Neural crest cell (in vitro differentiated cells): ENCODE measurements at places on chromosomes 13 and 19.

DNA sequence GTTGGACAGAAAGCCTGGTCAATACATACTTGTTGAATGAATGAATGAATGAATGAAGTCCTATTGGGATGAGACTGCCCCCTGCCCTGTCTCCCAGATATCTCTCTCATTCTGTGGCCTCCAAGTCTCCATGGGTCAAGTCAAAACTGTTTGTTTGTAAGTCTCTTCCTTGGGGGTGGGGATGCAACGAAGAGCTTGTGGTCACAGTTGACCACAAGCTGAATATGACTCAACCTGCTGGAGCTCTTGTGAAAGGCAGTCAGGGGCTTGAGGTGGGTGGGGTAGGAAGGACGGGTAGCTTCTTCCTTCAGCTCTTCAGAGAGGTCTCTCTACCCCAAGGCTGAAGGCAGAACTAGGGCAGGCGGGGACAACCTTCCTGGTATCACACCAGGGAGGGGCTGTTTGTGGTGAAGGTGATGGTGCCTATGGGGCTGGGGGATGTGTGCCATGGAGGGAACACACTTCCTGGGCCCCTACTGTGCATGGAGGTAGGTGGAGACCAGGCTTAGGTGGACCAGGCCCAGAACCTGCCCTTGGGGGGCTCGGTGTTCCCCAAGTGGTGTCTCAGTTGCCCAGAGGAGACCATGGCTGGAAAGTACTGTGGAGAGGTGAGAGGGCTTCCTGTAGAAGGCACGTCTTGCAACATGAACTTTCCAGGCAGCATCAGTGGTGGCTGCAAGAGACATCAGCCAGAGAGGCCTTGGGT lies 8.0 kb downstream of the MYO1F start:
- no peak for DNase-seq

- DNase-seq, result no peak
These were observed 426.1 kb downstream of the EFNB2 start for GRCh38 chr13:106109391-106109791.

DNA sequence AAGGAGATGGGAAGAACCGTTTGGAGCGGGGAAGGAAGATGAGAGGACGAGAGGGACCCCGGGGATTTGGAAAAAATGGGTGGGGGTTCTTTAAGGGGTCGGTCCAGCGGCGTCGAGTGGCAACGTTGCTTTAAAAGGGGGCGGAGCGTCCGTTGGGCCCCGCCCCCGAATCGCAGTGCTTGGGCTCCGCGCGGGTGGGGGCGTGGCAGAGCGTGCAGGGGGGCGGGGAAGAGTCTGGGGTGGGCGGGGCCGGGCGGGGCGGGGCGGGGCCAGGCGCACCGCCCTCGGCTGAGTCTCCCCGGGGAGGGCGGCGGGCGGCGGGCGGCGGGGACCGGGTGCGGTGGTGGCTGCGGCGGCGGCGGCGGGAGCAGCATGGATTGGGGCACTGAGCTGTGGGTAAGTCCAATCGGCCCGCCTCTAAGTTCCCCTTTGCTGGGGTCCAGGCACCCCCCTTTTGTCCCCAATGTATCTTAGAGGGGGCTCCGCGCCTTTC lies at the start of gene TRIP10:
TSS of gene TRIP10 (plus strand) at position 291 of the 493 bp plus-strand sequence. CDS start at position 373, 82 bp downstream.
- peak; percentile 71 for DNase-seq

DNA sequence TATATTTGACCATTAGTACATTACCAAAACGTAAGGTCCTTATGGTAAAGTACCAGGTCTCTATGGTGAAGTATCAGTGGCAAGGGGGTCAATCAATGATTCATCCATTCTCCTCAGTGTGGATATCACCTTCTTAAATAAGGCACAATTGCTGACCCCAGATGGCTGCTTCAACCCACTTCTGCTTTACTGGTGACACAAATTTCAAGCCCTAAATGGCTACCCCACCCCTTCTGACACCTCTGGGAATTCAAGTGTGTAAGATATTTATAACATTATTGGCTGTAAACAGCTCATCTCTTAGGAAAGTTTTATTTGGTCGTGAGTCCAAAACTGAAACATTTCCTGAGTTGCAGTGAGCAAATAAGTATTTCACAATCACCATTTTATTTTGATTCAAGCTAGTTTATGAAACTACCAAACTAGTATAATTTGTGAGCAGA lies 7.9 kb upstream of the WBP4 start:
- DNase-seq, result no peak

DNA sequence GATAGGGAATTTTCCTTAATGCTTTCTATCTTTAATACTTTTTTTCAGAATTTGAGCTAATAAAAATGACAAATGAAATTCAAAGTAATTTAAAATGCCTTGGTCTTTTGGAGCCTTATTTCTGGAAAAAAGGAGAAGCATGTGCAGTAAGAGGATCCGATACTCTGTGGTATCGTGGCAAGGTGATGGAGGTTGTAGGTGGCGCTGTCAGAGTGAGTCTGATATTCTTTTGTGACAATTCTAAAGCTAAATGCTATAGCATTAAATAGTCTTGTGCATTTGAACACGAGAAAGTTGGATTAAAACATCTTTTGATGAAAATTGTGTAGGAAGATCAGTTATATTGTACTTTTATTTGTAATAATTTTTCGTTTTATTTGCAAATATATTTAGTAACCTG lies 95.0 kb downstream of the RNF17 start:
- no peak for DNase-seq

GRCh38 chr19:46573679-46574498 lies 27.2 kb upstream of the CALM3 start:
- no peak for DNase-seq

- DNase-seq, result no peak
These were observed 39.9 kb downstream of the MRPL57 start for GRCh38 chr13:21216332-21216731.

DNA sequence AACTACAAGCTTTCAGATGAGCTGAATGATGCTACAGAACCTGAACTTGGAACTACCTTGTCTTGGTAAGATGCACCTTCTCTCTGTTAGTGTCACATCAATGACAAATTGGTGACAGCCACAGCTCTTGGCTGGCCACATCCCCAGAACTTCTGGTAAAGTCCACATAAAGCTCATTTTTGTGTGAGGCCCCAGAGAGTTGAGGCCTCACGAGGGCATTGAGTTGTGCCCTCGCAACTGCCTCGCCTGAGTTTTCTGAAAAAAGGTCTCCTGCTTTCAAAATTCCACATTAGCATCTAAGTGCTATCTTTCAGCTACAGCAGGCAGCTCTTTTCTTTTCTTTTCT lies 42.6 kb downstream of the MRPL57 start:
- no peak for DNase-seq

DNA sequence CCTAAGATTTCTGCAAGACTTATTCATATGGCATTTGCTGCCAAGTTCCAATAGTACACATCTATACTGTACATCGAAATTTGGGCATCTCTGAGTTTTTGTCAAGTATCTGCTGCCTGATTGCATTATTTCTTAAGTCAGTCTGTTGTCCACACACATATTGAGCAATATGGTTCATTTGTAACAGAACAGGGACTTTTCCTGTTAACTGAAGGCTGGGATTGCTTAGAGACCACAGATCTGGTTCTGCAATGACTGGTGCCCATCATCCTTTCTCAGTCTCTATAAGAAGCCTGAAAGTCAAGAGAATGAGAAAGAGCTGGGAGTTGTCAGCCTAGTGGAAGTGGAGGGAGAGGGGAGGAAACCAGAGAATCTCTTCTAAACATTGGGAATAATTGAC lies 22.5 kb upstream of the MYCBP2 start:
- DNase-seq, result no peak

GRCh38 chr19:51407511-51408131 lies 9.8 kb downstream of the SIGLEC10 start:
- DNase-seq, result no peak

- no peak for DNase-seq
These were observed 1700.1 kb upstream of the SLC10A2 start for GRCh38 chr13:104766319-104766718.

- no peak for DNase-seq
These were observed 267.3 kb downstream of the DLEU7 start for GRCh38 chr13:50576156-50576555.

DNA sequence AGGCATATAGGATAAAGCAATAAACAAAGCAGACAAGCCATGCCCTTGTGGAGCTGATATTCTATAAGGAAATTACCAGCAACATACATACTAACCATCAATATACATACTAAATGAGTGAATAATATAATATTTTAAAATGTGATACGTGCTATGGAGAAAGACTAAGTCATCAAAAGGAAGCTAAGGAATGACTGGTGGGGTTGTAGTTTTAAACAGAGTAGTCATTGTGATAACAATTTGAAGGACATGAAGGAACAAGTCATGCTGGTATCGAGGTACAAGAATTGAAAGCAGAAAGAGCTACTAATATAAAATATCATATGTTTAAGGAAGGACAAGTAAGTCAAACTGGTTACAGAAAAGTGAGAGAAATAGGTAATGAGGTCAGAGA lies 894.9 kb upstream of the PCDH9 start:
- no peak for DNase-seq

GRCh38 chr13:92097337-92097903 lies 699.0 kb downstream of the GPC5 start:
- DNase-seq, result no peak

GRCh38 chr19:11088506-11089253 lies 583 bp upstream of the LDLR start:
- no peak for DNase-seq

DNA sequence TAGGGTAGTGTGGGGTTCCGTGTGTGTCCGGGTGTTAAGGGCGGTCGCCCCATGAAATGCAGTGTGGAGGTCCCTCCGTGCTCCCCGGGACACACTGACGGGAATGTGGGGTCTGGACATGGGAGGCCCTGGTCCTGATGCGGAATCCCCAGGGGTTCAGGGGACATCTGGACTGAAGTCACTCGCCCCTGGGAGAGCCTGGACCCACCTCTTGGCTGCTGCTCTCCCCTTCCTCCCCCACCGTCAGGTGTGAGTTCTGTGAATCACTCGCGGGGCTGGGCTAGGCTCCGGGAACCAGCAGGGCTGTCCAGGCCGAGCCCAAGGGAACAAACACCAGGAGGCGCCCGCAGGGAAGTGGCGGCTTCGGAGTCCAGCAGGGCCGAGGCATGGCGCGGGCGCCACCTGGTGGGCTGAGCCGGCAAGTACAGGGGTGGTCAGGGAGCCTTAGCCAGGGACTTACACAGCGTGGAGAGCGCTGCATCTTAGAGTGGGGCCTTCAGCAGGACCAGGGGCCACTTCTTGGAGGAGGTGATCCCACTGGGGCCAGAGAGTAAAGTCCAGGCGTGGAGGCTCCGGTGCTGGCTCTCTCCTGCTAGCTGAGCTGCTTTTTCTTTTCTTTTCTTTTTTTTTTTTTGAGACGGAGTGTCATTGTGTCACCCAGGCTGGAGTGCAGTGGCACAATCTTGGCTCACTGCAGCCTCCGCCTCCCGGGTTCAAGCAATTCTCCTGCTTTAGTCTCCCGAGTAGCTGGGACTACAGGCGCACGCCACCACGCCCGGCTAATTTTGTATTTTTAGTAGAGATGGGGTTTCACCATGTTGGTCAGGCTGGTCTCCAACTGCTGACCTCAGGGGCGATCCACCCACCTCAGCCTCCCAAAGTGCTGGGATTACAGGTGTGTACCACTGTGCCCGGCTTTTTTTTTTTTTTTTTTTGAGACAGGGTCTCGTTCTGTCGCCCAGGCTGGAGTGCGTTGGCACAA lies 20.1 kb downstream of the WTIP start:
- peak; percentile 99 for DNase-seq

- DNase-seq, result no peak
These were observed 133.8 kb downstream of the MRPL57 start for GRCh38 chr13:21310220-21310619.

GRCh38 chr19:57465680-57466381 lies 8.9 kb upstream of the VN1R1 start:
- DNase-seq, result no peak

DNA sequence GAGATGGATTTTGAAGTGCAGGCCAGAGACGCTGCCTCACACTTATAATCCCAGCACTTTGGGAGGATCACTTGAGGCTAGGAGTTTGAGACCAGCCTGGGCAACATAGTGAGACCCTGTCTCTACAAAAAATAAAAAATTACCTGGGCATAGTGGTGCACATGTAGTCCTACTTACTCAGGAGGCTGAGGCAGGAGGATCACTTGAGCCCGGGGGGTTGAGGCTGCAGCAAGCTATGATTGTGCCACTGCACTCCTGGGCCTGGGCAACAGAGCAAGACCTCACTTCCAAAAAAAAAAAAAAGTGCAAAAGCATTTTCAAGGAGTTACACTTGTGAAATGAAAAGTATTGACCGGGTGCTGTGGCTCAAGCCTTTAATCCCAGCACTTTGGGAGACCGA lies 27.6 kb upstream of the FBXO17 start:
- DNase-seq, result no peak

- DNase-seq, result no peak
These were observed 55.5 kb upstream of the KATNAL1 start for GRCh38 chr13:30362869-30363268.

DNA sequence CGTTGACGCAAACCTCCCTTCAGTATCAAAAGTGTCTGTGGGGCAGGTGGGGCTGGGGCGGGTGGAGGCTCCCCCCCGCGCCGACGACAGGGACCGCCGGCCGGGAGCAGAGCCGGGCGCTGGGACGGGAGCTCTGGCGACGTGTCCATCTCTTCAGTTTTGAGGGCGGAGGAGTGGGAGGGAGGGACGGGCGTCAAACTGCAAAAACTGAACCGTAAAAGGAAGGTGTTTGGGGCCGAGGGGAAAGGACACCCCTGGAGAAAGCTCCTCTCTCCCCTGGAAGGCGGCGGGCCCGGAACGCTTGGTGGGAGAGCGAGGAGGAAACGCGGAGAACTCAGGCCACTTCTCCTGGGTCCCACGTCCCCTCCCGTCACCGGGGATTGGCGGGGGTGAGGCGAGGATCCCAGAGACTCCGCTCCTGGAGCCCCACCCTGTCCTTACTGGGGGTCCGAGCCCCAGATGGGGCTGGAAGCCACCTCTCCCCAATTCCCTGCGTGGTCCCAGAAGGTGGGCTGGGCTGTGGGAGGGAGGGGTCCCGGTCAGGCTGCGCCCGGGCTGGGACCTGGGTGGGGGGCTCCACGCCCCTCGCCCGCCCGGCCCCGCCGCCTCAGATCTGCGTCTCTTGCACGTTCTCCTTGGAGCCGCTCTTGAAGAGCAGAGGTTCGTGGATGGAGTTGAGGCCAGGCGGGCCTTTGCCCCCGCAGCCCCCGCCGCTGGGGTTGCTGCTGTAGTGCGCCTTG lies 3.4 kb upstream of the ASPDH start:
- no peak for DNase-seq

DNA sequence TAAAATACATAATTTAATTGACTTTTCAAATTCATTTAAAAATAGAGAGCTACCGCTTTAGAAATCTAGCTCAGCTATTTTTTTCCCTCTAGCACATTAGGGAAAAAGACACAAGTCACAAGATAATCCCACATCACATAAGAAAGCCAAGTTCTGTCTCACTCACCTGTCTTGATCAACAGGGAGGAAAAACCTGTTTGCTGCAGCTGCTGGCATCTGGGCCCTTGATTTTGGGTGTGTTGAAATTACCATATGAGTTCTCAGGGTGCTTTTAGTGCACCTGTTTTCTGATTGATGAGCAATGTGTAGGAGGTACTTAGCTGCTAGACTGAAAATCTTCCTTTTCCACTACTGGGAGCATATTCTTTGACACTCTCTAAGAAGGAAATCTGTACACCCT lies 53.8 kb downstream of the ZDHHC20 start:
- no peak for DNase-seq
